Activated CD8-positive, alpha-beta T cell treated with anti-CD3 and anti-CD28 coated beads, Interleukin-2, amount 10 ng/mL, durations not matched to agents 7 days and 5 days (primary cell): ENCODE measurements at places on chromosomes 1 and 21. TPM values are rescaled to one million over a fixed set of nuclear protein-coding genes. Genes with fewer than 3 reads are reported as not detected.
A peak's percentile ranks its signal among the peaks of the same experiment; 100 is the strongest.

- no peak overlapping the region for H3K4me3 ChIP-seq
- H3K27me3 ChIP-seq = peaks cover 29% of the 10 kb centered on the region
- H3K4me1 ChIP-seq = peaks cover 6% of the 10 kb centered on the region
- H3K27ac ChIP-seq = no peak overlapping the region
- no peak for DNase-seq
Measured at GRCh38 chr1:206868264-206868663, 2.8 kb downstream of the IL20 start.

GRCh38 chr1:160370561-160371345, 3.9 kb downstream of the NHLH1 start:
- H3K27ac ChIP-seq = no peak overlapping the region
- DNase-seq = no peak
- no peak overlapping the region for H3K4me3 ChIP-seq
- peaks cover 3% of the 10 kb centered on the region for H3K27me3 ChIP-seq
- H3K4me1 ChIP-seq = peaks cover 10% of the 10 kb centered on the region

- H3K4me1 ChIP-seq = peaks cover 19% of the 10 kb centered on the region
- H3K4me3 ChIP-seq = peak overlapping the region; percentile 70
- peak overlapping the region; percentile 82 for H3K27ac ChIP-seq
- peak; percentile 67 for DNase-seq
Measured at GRCh38 chr21:23887725-23888306, 1719.5 kb downstream of the MRPL39 start.

DNA sequence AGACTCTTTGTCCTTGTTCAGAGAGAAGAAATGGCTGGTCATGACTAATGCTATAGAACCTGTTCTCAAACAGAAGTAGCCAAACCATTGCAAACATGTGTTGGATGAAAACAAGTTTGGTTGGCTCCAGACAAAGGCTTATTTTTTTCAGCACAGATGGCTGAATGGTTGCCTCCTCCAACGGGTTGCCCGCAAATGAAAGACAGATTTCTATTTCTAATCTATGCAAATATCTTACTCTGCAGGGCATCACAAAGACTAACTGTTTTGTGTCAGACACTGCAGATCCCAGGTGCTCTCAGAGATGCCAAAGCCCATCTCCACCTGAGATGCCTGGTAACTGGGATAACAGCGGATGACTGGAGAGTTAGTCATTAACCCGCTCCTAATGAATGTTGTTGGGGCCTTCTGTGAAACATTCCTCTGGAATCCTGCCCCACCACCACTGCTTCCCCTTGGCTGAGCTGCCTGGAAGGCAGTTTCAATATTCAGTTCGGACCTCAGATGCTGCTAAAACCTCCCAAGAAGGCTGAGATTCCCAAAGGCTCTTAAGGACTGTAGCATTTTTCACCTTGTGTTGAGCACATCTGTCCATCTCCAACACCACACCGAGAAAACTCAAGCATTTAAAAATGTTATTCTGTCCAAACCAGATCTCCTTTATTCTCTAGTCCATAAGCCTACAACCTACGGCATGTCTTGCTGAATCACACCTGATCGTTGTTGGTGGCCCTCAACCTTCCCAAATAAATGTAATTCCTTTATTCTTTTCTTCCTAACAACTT, 104.4 kb downstream of the PTPN14 start:
- DNase-seq = no peak
- peaks cover 24% of the 10 kb centered on the region for H3K4me1 ChIP-seq
- no peak overlapping the region for H3K27ac ChIP-seq
- no peak overlapping the region for H3K4me3 ChIP-seq

- DNase-seq = no peak
- H3K27me3 ChIP-seq = no peaks in the 10 kb centered on the region
- H3K36me3 ChIP-seq = peaks cover 39% of the 10 kb centered on the region
- H3K4me1 ChIP-seq = peaks cover 47% of the 10 kb centered on the region
- H3K4me3 ChIP-seq = peak overlapping the region; percentile 65
Measured at GRCh38 chr1:44783697-44784093, 4.3 kb downstream of the BEST4 start.

- no peaks in the 10 kb centered on the region for H3K27me3 ChIP-seq
- H3K4me1 ChIP-seq = no peaks in the 10 kb centered on the region
- DNase-seq = no peak
- no peak overlapping the region for H3K4me3 ChIP-seq
- no peaks in the 10 kb centered on the region for H3K36me3 ChIP-seq
Measured at GRCh38 chr1:241331328-241332036, 25.5 kb downstream of the RGS7 start.

DNA sequence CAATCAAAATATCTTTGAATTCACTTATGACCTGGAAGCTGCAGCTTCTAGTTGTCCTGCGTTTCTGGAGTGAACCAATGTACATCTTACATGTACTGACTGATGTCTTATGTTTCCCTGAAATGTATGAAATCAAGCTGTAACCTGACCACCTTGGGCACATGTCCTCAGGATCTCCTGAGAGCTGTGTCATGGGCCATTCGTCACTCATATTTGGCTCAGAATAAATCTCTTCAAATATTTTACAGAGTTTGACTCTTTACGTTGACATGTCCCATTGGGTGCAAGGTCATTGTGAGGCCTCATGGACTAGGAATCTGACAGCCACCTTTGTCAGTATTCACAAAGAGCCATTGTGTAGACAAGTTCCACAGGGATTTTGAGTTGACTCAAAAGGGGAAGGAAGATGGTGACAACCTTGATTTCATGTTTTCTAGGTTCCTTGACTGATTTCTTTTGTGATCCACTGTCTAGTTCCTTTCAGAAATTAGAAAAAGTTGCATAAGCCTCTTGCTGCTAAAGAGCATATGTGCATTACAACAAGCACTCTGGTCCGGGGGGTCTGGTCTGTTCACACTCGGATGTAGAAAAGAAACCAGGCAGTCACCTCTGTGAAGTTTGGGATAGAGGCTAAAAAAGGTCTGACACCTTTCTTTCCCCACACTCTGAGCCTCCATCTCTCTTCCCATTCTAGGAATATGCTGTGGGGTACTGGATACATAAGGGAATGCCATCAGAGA, 10.7 kb downstream of the CHI3L2 start:
- H3K36me3 ChIP-seq = peaks cover 64% of the 10 kb centered on the region
- no peaks in the 10 kb centered on the region for H3K27me3 ChIP-seq
- DNase-seq = no peak

DNA sequence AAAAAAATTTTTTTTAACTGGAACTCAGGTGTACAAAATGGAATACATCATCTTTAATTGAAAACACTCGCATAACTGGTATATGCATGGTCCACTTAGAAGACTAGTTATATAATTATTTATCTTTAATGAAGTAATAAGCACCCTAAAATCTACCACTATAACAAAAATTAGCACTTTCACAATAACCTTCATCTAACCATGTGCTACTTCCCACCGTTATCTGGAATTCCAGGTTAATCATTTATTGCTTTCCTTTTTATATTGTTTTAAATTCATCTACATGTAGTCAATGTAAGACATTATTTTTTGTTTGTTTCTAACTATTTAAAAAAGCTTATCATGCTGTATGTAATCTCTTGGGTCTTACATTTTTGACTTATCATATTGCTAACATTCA, 39.0 kb downstream of the GDAP2 start:
- peaks cover 9% of the 10 kb centered on the region for H3K36me3 ChIP-seq
- peaks cover 8% of the 10 kb centered on the region for H3K4me1 ChIP-seq
- H3K27me3 ChIP-seq = no peaks in the 10 kb centered on the region
- H3K27ac ChIP-seq = no peak overlapping the region

DNA sequence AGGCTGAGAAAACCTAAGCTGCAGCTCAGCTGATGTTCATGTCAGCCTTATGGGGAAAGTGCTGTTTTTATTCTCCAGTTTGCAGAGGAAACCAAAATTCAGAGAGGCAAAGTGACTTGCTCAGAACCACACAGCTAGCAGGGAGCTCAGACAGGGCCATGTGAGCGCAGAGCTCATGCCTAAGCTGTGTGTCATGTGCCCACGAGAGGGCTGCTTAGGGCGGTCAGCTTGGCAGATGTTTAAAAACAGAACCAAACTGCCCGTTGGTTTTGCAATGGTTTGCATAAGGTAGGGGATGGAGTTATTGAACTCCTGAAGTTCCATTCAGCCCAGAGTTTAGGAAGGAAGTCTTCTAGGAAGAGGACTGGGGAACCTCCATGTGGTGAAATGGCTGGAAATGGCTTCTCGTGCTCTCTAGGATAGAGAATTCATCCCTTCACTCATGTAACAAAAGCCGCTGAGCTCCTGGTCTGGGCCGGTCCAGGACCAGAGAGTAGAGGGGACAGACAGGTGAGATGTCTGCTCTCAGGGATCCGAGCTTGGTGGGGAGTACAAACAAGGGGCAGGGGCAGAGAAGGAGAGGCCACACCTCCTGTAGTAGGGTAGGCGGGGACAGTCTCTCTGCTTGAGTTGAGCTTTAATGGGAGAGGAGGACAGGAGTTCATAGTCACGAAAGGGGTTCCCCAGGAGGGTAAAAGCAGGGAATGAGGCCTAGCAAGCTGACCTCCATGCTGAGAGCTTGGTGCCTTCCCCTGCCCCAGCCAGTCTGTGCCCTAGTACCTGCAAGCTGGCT, 46.9 kb downstream of the ARHGEF10L start:
- no peak overlapping the region for H3K27ac ChIP-seq
- H3K27me3 ChIP-seq = no peaks in the 10 kb centered on the region
- peaks cover 2% of the 10 kb centered on the region for H3K4me1 ChIP-seq

DNA sequence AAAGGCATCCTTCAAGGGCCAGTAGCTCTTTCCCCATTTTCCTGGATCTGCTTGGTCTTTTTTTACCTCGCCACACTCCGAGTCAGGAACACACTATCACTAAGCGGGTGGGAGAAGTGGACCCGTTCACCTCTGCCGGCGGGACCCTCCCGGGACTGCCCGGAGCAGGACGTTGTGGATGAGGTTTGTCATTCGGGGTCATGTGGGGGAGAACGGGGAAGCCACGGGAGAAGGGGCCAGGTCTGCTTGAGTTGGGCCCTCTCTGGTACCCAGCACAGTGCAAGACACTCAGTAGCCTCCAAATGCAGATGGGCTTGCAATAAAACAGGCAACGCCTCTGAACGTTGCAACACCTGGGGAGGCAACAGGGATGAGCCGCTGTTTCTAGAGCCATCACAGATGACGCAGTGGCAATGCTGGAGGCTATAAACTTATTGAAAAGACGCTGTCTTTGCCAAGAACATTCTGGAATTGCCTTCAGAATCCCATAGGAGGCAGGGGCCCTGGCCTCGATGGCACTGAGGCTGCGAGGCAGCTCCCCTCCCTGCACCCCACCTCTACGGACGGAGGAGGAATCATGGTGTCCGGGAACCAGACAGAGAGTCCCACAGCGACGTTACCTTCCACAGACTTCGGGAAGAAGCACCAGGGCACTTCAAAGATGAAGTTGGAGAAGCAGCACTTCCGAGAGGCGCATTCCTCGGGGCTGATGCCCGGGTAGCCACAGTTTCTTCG, 3.8 kb downstream of the TFF2 start:
- H3K27ac ChIP-seq = no peak overlapping the region
- H3K36me3 ChIP-seq = no peaks in the 10 kb centered on the region
- H3K4me1 ChIP-seq = no peaks in the 10 kb centered on the region
- H3K4me3 ChIP-seq = no peak overlapping the region
- no peaks in the 10 kb centered on the region for H3K27me3 ChIP-seq

DNA sequence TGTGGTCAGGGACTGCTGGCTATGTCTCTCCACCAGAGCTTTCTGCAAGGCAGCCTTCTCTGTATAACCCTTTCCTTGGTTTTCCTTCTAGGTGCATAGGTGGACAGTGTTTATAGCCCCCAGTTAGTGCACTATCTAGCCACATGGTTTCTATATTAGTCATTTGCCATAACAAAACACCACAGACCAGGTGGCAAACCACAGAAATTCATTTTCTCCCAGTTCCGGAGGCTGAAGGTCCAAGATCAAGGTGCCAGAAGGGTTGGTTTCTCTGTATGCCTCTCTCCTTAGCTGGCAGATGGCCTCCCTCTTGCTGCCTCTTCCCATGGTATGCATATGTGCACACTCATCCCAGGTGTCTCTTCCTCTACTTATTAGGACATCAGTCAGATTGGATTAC, 106.4 kb downstream of the KAZN start:
- H3K36me3 ChIP-seq = no peaks in the 10 kb centered on the region
- peaks cover 2% of the 10 kb centered on the region for H3K4me1 ChIP-seq
- H3K27ac ChIP-seq = no peak overlapping the region
- H3K4me3 ChIP-seq = no peak overlapping the region
- DNase-seq = no peak
- no peaks in the 10 kb centered on the region for H3K27me3 ChIP-seq

DNA sequence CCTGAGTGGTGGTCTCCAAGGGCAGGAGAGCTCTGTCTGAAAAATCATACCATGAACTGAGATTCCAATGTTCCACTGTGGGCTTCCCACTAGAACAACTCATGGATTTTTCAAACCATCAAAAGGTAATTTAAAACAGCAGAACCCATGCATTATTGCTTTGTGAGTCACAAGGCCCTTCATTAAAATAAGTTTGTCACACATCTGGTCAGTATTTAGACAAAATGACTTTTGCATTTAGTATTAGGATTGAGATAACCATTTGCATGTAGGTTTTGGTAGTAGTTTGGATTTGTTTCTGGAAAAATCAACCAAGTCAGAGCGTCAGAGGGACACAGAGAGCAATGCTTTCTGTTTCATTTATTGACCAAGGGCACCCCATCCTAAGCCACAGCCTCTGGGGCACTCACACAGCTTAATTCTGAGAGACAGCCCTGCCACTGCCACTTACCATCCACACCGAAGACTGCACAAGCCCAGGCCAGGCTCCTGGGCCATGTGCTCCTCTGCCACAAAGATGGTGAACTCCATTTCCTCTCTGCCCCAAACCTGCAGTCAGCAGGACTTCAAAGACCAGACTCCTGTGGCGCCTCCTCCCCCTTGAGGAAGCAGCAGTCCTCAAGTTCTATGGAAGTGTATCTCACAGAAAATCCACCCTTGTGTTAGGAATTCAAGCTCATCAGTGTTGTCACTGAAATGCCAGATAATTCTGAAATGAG, 132.6 kb upstream of the DUSP10 start:
- H3K27ac ChIP-seq = no peak overlapping the region
- peaks cover 13% of the 10 kb centered on the region for H3K4me1 ChIP-seq
- no peaks in the 10 kb centered on the region for H3K27me3 ChIP-seq
- H3K36me3 ChIP-seq = no peaks in the 10 kb centered on the region
- H3K4me3 ChIP-seq = no peak overlapping the region
- no peak for DNase-seq

GRCh38 chr1:63981408-63981773, 207.6 kb downstream of the ROR1 start:
- H3K36me3 ChIP-seq = no peaks in the 10 kb centered on the region
- no peaks in the 10 kb centered on the region for H3K4me1 ChIP-seq
- no peak overlapping the region for H3K27ac ChIP-seq
- no peak for DNase-seq

- H3K27ac ChIP-seq = no peak overlapping the region
- H3K27me3 ChIP-seq = peaks cover 7% of the 10 kb centered on the region
- no peak for DNase-seq
- H3K4me3 ChIP-seq = no peak overlapping the region
- no peaks in the 10 kb centered on the region for H3K36me3 ChIP-seq
- peaks cover 11% of the 10 kb centered on the region for H3K4me1 ChIP-seq
Measured at GRCh38 chr1:78054559-78054958, 8.8 kb downstream of the GIPC2 start.

Gene AZIN2
- 12.0 TPM for total RNA-seq

Gene SYT11
- 12.2 TPM for total RNA-seq

Gene FGGY
- total RNA-seq = 8.5 TPM

Gene UBL4B
- total RNA-seq = not detected
